ENCODE measurements at places on chromosomes 5 and 9.

DNA sequence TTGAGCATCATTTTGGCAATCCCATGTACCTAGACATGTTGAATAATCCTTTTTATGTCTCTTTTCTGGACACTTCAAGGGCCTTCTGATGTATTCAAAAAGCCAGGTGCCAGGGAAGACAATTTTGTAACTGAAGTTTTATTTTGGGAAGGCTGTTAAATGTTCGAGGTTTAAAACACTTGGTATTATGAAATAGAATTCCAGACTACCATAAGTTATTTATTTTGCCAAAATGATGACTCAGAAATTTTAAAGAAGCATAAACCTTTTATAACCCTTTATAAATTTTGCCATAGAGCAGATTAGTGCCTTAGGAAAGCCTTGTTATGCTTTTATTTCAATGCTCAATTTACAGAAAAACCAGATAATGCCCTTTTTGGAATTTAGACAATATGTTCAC is 30.3 kb upstream of the UHRF2 start:
- no peak for DNase-seq

DNA sequence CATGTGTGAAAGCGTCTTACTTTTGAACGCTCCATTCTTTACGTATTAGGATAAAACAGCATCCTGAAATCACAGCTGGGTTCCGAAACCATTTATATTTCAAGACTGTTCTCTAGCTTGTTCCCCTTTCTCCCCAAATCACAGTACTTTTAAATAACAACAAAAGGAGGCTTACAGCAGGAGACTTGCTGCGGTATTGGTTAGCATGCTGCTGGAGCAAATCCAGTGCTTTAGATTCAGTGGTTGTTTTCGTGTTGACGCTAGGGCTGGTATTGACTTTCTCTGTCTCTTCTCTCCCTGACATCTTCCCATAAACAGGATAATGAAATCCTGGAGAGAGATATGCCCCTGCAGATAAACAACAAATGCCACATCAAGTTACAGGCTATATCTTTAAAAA is 103.1 kb downstream of the ZNF608 start:
- no peak for DNase-seq

- no peak for DNase-seq
Observed at GRCh38 chr9:109863961-109864360, 84.0 kb downstream of the PALM2AKAP2 start.

- DNase-seq: no peak
Observed at GRCh38 chr5:150500328-150500841, 7.5 kb upstream of the NDST1 start.

DNA sequence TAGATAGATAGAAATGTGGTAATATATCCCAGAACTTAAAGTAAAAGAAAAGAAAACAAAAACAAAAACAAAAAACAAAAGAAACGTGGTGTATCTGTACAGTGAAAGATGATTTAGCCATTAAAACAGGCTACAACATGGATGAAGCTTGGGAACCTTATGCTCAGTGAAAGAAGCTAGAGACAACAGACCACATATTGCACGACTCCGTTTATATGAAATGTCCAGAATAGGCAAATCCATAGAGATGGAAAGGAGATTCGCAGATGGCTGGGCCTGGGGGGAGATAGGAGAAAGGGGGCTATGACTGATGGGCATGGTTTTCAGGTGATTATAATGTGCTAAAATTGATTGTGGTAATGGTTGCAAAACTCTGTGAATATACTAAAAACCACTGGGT is 86.6 kb downstream of the ROR2 start:
- no peak for DNase-seq
